GM18507 (cell line): ENCODE measurements at places on chromosomes 4 and X.

- no peak for DNase-seq
Measured at GRCh38 chr4:146439999-146440398, 81.7 kb downstream of the SLC10A7 start.

- DNase-seq, result no peak
Measured at GRCh38 chr4:53507671-53508286, 83.5 kb downstream of the LNX1 start.

DNA sequence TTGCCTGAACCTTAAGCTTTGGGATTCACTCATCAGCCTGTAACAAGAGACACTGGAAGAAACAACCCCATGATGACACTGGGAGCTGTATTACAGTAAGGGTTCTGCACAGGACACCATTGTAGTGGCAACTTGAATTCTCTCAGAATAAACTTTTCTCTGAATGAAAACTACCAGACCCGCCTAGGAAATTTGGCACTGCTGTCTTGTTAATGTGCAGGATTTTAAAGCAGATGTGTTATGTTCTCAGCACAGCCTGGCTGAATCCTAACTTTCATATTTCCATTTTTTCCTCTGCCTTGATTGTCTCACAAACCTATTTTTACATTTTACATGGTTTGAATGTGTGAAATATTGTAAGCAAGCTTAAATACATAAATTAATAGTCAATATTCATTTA lies 253.6 kb downstream of the UNC5C start:
- DNase-seq, result no peak

GRCh38 chrX:77415161-77415560 lies 32.0 kb upstream of the FGF16 start:
- DNase-seq, result no peak

DNA sequence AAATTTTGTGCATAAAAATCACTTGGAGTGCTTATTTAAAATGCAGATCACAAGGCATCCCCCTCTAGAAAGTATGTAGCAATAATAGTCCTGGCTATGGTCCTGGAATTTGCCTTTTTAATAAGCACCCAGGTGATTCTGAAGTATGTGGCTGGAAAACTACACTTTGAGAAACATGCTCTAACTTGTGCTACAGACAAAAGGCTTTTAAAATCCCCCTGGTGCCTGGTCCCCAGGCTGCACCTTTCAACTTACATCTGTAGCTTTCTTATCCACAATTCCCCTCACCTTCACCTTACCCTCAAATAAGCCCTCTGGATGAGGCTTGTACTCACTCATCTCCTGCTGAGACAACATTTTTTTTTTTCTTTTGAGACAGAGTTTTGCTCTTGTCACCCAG lies 21.1 kb downstream of the ART3 start:
- no peak for DNase-seq

GRCh38 chrX:12378253-12378652 lies 240.0 kb downstream of the FRMPD4 start:
- DNase-seq, result no peak

- no peak for DNase-seq
Measured at GRCh38 chr4:98686847-98687246, 28.4 kb upstream of the TSPAN5 start.

GRCh38 chr4:11050766-11051165 lies 366.2 kb upstream of the CLNK start:
- DNase-seq, result no peak

- DNase-seq, result no peak
Measured at GRCh38 chr4:125780164-125780563, 465.4 kb downstream of the FAT4 start.

- DNase-seq, result no peak
Measured at GRCh38 chr4:117577686-117578311, 456.5 kb upstream of the NDST3 start.

DNA sequence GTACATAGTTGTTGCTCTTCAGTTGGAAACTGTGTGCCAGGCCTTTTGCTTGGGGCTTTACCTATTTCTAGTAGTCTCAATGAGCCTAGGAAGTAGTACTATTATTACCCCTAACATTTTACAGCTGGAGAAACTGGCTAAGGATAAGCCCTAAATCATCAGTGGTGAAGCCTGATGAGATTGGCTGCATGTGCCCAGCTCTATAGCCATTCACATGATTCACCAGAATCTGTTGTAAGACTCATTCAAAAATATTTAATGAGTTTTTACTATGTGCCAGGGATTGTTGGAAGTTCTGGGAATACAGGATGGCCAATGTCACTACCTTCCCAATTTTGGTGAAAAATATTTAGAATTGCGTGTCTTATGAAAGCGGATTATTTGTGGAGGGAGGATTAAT lies 2.8 kb downstream of the KIT start:
- DNase-seq, result no peak

- DNase-seq, result no peak
Measured at GRCh38 chrX:81586096-81586495, 384.2 kb downstream of the SH3BGRL start.

- DNase-seq, result no peak
Measured at GRCh38 chr4:47215759-47216158, 184.4 kb downstream of the GABRB1 start.

GRCh38 chr4:76622126-76622525 lies 187.1 kb downstream of the SHROOM3 start:
- no peak for DNase-seq

- no peak for DNase-seq
Measured at GRCh38 chrX:43718546-43718945, 62.4 kb downstream of the MAOA start.

GRCh38 chr4:152100379-152101201 lies 339.8 kb upstream of the GATB start:
- no peak for DNase-seq

DNA sequence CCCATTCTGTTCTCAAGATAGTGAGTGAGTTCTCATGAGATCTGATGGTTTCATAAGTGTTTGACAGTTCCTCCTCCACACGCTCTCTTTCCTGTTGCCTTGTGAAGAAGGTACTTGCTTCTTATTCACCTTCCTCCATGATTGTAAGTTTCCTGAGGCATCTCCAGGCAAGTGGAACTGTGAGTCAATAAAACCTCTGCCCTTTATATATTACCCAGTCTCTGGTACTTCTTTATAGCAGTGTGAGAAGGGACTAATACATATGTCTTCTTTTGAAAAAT lies 58.4 kb downstream of the CFAP299 start:
- DNase-seq, result no peak

DNA sequence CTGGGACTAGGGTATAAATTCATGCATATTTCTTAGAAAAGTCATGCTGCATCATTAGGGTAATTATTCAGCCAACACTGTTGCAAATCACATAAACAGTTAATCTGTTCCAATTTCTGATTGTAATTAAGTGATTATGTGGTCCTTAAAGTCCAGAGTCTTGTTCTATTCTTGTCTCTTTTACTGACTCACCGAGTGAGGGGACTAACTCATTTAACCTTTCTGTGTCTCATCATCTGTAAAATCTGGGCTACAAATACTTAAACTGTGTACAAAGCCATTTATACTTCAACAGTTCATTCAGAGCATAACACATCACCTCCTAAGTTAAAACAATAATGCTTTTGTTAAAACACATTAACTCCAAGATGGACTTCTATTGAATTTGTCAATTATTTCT lies 65.4 kb upstream of the KLHL13 start:
- DNase-seq, result no peak

GRCh38 chr4:163649557-163650091 lies 155.1 kb downstream of the TMA16 start:
- no peak for DNase-seq

DNA sequence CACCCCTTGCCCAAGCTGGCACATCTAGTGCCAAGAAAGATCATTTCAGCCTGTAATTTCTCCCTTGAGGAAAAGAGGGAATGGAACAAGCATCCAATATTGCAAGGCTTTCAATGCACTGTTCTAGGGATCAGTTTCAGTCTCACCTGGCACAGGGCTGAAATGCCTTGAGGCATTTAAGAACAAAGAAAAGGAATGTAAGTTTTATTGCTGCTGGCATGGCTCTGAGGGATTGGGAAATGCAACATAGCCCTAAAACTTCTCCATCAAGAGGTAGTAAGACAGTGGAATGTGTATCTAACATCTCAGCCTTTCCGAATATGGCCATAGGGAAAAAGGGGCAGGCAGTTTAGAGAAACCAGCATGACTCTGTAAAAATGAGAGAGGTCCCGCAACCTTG lies 732.6 kb upstream of the LCORL start:
- DNase-seq, result no peak

DNA sequence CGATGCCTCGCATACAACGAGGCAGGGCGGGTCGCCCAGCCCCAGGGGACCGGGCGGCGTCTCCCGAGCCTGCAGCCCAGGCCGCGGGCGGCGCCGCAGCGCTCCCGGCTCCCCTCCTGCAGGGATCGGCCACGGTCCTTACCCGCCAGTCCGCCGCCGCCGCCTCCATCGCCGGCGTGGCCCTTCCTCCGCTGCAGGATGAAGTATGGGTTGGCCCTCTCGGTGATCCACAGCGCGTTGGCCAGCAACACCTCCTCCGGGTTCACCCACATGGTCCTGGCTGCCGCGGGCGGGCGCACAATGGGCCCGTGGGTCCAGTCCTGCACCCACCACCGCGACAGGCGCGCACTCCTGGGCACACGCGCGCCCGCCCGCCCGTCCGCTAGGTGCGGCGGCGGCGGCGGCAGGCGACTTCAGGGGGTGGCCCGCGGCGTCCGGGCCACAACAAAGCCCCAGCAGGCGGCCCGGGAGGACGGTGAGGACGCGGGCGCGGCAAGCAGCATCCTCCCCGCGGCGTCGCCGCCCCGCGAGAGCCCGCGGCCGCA lies 339 bp downstream of the TBC1D9 start:
- DNase-seq, result peak; percentile 20

- no peak for DNase-seq
Measured at GRCh38 chr4:107956011-107956410, 24.7 kb downstream of the CYP2U1 start.

- no peak for DNase-seq
Measured at GRCh38 chrX:40098264-40099054, 701 bp upstream of the BCOR start.

DNA sequence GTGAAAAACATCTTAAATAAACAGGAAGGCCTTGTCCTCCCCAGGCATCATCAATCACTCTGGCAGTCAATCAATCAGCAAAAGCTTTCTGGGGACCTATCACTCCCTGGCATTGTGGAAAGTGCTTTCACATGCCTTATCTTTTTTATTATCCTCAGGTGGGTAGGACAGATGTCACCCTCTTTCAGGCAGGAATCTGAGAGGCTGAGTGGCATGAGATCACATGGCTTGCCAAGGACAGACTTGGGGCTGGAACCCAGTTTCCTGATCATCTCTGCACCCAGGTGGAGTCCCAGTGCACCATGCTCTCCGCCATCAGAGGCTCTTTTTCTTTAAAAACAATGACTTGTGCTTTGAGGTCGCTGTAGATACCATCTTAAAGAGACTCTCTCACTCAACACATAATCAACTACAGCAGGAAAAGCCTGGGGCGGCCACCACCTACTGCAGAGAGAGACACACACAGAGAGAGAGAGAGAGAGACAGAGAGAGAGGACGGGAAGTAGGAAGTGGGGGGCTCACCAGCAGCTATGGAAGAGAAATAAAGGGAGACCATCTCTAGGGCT lies 282.7 kb downstream of the PTTG2 start:
- DNase-seq, result no peak

- DNase-seq, result no peak
Measured at GRCh38 chr4:183180621-183181020, 81.6 kb downstream of the WWC2 start.

- no peak for DNase-seq
Measured at GRCh38 chr4:101127176-101127790, 220.0 kb downstream of the PPP3CA start.

GRCh38 chr4:140297221-140297570 lies 76.2 kb upstream of the SCOC start:
- DNase-seq, result no peak

- no peak for DNase-seq
Measured at GRCh38 chr4:187396106-187396505, 599.5 kb upstream of the ZFP42 start.

DNA sequence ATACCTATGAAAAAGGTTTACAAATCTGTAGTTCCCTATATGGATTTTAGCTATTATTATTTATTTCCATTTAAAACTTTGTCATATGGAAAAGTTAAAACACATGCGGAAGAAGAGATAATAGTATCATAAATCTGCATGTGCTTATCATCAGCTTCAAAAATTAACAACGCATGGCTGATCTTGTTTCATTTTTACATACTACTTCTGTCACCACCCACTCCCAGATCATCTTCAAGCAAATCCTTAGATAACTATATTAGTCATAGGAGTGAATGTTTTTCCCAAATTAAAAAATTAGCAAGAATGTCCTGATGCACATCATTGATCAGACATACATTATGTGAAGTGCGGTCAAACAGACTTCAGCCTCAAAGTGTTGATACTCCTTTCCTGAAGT lies 24.6 kb upstream of the MOB1B start:
- no peak for DNase-seq

DNA sequence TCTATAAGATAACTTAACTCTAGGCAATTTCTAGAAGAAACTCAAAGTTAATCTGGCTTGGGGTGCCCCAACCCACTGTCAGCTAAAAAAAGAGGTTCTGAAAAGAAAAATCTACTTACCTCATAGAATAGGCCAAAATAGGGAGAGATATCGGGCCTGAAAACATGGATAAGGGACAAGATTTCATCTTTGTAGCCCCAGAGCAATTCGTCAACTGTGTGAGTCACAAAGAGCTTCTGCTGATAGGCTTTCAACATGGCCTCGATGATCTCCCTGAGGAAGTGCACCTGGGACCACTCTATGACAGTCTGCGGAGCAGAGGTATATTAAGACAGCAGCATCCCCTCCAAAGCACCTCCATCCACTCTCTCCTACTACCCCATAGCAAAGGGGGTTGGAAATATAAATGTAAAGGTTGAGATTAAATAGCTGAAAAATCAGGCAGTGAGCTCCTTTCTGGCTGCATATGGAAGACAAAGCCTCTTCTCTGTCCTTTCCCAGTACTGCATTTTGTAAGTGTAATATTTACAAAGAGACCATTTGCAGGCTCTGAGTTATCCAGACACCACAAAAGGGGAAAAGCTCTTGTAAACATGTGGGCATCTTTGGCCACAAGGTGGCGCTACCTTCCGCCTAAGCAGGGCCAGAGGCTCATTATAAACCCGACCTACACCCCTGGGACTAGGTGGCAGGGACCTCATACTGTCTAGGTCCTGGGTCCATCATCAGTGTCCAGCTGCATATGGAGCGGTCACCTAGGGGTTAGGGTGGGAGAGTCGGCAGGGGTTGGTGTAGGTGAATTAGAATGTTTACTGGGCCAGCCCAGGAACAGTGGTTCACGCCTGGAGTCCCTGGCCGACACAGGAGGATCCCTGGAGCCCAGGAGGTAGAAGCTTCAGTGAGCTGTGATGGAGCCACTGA lies 31.5 kb upstream of the NUP54 start:
- peak; percentile 45 for DNase-seq

DNA sequence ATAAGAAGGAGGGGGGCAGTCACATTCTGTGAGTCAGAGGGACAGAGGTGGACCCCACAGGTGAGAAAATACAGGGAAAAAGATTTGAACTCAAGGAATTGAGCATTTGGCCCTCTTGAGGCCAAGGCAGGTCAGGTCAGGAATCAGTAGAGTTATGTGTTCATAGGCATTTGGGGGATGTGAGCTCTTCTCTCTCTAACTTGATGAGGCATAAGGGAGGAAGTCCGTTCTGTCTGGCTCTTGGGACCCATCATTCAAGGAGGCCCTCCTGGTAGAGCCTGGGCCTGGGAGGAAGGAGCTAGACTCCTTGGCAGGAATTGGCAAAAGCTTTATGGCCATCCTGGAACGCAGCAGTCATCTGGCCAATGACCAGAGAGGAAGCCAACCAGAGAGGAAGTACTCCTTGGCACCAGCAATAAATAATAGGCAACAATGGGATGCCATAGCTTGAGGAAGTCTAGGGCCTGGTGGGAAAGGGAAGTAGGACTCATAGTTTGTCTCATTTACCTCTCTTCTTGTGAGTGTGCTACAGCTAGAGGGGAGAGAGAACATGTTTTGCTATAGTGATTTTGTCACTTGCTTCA lies 53.0 kb downstream of the MSN start:
- DNase-seq, result no peak
